NCI-H524 treated with DMSO at 0.1 percent for 48 hours (cell line): ENCODE measurements at places on chromosomes 11 and 22.

DNA sequence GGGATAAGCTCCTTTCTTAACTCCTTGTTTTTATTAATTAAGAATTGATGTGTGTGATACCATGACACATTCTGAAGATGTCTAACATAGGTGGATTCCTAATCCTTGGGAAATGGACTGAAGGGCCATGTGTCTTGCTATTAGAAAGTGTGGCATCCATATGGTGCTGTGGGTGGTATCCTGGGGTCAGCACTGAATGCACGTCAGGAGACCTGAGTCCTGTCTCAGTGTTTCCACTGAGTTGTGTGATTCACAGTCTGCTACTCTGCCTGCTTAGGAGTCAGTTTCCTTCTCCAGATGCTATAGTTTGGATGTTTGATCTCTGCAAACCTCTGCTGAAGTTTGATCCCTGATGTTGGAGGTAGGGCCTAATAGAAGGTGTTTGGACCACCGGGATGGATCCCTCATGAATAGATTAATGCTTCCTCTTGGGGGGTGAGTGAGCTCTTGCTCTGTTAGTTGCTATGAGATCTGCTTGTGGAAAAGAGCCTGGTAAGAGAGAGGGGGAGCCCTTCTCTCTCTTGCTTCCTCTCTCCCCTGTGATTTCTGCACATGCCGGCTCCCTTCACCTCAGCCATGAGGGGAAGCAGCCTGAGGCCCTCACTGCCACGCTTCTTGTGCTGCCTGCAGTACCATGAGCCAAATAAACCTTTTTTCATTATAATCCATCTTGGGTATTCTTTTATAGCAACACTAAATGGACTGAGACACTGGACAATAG lies 666.5 kb downstream of the NTM start:
- DNase-seq, result no peak

DNA sequence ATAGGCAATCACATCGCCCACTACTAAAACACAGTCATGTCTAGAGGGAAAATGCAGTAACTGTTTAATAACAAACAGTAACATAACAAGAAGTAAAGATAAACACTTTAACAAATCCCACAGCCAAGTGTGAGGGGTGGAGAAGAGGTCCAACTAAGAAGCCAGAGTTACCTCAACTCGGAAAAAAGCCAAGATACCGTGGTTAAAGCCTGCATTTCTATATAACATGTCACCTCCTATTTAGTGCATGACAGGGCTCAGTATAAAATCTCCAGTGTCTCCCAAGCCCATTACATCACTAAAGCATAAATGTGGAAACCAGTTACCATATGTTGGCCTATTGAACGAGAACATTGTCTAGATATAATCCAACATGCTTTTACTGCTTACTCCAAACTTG lies 281.7 kb downstream of the LRRC4C start:
- DNase-seq, result no peak

DNA sequence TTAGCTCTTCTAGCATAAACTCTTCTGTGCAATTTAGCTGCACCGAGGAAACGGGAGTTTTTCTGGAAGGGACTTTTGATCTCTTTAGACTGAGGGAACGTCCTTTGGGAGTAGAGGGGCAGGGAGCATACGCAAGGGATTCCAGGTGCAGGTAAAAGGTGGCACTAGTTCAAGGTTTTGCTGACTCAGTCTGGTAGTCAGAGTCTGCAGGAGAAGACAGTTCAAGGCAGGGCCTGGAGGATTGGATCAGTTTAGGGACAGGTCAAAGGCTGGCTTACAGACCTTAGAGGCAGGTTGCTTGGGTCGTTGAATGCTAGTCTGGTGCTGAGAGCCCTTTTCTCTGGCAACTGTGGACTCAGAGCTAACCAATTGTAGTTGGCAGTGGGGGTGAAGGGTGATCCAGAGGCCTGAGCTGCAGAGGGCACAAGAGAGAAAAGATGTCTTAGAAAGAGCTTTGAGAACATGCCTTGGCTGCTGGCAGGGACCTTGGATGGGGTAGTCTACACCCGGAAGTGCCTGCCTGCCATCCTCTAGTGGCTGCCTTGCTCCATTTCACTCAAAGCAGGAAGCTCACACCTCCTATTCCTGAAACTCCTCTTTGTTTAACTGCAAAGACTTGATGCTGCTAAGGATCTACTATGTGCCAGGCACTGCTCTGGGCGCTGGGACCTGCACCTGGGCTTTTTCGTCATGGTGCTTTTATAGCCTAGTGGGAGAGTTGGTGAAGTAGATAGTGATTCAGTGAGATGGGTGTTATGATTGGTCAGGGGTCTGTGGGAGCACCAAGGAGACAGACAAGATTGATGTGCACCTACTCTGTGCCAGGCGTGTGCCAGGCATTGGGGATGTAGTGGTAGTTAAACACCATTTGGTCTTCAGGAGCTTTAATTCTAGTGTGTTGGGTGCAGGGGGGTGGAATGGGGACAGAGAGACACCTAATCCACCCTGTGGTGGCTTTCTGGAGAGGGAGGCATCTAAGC lies 17.1 kb downstream of the MIAT start:
- no peak for DNase-seq

GRCh38 chr22:49367041-49367697 lies 460.5 kb downstream of the BRD1 start:
- no peak for DNase-seq

DNA sequence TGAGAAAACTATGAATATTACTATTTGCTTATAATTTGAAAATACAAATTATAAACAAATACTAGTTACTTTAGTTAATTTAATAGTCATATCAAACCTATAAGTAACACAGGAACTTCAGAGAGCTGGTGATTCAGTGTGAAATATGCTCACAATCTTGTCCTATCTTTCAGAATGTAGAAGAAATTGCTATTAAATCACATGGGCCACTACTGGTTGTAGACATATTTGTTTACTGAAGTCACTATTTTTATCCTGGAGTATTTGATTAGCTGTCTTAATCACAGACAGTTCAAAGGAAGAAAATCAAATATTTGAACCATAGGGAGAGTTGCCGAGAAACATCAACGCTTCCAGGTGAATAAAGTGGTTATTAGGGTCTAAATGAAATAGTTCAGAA lies 187.6 kb upstream of the ANO3 start:
- no peak for DNase-seq

GRCh38 chr22:37208401-37209139 lies 3.7 kb downstream of the SSTR3 start:
- DNase-seq, result no peak

DNA sequence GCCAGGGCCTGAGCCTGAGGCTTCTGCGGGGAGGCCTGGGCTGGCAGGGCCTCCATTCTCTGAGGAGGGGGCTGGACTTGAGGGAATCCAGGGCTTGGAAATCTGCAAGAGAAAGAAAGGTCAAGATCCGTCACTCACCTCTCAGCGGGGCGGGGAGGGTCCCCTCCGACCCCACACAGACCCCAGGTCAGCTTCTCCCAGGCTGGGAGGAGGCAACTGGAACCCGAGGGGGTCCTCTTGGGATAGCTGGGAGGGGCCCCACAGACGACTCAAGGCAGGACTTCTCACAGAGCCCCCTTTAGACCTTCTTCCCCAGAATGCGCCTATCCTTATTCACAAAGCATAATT lies 11.0 kb downstream of the TNKS1BP1 start:
- DNase-seq, result no peak

DNA sequence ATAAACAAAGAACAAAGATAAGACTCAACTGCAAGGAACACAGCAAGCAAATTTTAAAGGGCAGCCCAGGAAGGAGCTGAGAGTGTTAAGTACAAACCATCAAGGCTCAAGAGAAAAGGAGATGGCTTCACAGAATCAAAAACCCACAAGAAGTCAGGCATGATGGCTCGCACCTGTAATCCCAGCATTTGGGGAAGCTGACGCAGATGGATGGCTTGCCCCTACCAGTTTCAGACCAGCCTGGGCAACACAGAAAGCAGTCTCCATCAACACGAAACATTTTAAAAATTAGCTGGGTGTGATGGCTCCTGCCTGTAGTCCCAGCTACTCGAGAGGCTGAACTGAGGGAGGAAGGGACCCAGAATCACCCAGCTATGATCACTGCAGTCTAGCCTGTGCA lies 32.6 kb downstream of the MAPK1 start:
- no peak for DNase-seq

DNA sequence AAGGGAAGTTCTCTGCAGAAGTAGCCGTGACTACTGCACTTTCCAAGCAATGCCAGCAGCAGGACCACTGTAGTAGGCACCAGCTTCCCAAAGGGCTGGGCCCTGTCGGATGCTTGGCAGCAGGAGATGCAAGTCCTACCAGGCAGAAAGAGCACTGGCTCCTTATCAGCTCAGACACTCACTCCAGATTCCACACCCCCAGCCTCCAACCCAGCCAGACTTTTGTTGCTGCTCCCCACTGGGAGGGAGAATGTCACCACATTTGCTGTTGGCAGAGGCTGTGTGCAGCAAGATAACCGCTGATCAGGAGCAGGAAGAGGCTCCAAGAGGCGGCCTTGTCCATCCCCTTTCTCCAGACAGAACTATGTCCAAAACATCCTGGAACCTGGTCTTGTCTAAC lies 118.7 kb downstream of the C11orf58 start:
- DNase-seq, result no peak

DNA sequence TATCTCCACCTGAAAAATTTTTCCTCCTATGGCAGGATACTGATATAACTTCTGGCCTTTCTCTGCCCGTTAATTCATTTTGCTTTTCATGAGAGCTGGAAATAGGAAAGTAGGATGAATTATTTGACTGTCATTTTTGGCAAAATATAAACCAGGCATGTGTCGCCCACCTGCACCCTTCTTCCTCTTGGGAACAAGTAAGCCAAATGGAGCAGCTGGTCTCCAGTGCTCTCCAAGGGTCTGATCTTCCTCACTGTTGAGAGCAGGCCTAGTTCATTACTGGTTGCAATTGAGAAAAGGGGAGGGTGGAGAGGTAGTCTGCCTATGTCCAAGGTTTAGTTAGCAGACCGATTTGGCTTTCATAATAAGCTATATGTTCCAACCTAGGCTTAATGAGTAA lies 582.2 kb downstream of the DLG2 start:
- DNase-seq, result peak; percentile 79

- no peak for DNase-seq
These were observed 63.8 kb upstream of the VPREB1 start for GRCh38 chr22:22180738-22181285.

GRCh38 chr22:27391092-27391770 lies 410.3 kb downstream of the MN1 start:
- no peak for DNase-seq

- DNase-seq, result no peak
These were observed 60.3 kb upstream of the POU2AF2 start for GRCh38 chr11:111185266-111185665.

GRCh38 chr11:131449036-131450019 lies 78.9 kb downstream of the NTM start:
- peak; percentile 84 for DNase-seq

GRCh38 chr11:69157156-69157821 lies 1.6 kb downstream of the SMIM38 start:
- no peak for DNase-seq

- no peak for DNase-seq
These were observed 91.4 kb downstream of the RPL27A start for GRCh38 chr11:8773916-8774539.

DNA sequence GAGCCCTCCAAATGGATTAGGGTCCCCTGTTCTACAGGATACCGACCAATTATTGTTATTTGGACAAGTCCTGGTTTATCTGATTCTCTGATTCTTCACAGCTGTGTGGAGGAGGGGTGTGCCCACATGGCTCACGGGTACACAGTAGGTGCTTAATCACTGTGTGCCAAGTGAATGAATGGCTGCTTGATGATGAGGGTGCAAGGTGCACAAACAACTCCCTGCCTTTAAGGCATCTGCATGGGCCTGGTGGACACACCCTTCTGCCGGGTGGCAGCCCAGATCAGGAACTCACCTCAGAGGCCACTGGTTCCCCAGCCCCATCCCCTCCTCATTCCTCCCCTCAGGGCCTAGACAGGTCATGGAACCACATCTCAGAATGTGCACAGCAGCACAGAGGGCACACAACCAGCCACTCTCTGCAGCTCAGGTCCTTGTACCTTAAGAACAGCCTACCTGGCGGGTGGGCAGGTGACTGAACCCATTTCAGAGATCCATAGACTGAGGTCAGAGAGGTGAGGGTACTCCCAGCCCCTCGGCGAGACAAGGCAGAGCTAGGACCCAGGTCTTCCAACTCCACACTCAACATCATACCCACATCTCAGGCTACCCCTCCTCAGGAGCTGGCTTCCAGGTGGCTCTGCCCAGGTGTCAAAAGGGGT lies 50.3 kb downstream of the SHANK2 start:
- DNase-seq, result no peak

GRCh38 chr11:9570313-9571025 lies 3.0 kb upstream of the WEE1 start:
- no peak for DNase-seq

DNA sequence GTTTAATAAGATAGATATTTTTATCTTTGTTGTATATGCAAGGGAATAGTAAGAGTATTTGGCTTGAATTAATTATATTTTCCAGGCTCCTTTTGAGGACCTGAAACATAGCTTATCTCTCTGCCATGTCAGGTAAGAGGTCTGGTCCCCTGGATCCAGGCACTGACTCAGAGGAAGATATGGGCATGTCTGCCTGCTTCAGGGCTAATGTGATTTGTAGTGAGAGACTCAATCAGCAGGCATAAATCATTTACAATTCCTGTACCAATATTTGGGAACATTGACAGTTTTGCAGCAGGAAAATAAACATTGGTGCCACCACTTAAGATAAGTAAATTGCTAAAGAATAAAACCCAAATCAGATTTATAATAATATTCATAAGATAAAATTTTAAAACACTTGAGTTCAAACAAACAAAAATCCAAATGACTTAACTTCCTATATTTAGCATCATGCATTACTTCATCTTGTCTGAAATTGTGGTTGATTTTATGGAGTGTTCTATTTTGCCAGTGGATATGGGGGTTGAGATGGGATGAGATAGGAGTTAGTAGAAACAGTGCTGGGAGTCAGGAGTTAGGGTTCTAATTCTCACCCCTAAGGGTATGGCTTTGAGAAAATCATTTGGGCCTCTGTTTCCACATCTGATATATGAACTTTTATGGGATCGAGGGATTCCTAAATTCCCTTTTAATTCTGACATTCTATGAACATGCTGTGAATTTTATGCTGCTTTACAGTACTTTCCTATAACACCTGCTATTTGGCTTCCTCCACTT lies 5.1 kb upstream of the CALCA start:
- DNase-seq, result no peak

- no peak for DNase-seq
These were observed 2.1 kb downstream of the INPPL1 start for GRCh38 chr11:72226701-72227100.

DNA sequence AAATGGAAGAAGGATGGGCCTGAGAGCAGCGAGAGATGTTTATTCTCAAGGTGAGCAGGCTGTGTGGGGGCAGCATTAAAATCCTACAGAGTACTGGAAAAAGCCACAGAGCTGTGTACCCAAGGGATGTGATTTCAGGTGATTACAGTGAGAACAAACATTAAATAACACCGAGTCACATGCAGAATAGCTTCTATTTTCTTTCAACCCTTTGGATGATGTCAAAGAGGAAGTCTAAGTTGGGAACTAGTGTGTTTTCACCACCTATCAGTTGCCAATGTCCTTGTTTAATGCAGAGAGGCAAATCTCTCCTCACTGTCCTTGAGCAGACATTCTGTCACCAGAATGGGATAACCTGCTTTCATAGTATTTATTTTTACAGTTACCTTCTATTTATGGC lies 379.6 kb upstream of the NARS2 start:
- DNase-seq, result no peak
